GM19239 (cell line): ENCODE measurements at places on chromosomes 5 and 9.

GRCh38 chr5:74578356-74579044, 62.0 kb downstream of the ENC1 start:
- no peak for DNase-seq

DNA sequence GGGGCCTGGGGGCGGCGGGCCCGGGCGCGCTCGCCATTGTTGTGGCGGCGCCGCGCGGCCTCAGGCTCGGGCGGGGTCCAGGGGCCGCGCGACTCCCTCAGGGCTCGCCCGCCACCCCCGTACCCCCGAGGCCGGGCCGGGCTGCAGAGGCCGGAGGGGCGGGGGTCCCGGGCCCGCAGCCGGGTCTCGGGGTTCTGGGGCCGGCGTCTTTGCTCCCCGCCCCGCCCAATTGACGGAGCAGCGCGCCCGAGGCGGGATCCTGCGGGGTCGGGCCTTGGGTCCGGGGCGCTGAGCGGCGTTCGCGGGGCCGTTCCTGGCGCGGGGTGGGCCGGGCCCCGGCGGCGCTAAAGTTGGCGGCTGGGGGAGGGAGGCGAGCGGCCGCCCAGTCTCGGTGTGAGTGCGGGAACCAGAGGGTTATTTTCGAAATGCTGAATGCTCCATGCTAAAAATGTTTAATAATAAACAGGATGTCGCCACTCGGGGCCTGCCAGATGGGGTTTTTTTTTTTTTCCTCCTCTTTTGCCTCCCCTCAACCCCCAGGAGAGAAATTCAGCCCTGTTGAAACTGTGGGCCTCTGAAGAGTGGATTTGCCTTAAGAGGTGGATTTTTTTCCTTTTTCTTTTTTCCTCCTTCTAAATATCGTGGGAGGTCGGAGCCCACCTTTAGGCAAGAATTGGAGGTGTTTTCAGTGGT, 724 bp downstream of the PRRC2B start:
- no peak for DNase-seq

- peak; percentile 9 for DNase-seq
Observed at GRCh38 chr5:115578657-115579056, 23.6 kb downstream of the TICAM2 start.

GRCh38 chr5:180142021-180142765, 66.8 kb downstream of the RASGEF1C start:
- no peak for DNase-seq

DNA sequence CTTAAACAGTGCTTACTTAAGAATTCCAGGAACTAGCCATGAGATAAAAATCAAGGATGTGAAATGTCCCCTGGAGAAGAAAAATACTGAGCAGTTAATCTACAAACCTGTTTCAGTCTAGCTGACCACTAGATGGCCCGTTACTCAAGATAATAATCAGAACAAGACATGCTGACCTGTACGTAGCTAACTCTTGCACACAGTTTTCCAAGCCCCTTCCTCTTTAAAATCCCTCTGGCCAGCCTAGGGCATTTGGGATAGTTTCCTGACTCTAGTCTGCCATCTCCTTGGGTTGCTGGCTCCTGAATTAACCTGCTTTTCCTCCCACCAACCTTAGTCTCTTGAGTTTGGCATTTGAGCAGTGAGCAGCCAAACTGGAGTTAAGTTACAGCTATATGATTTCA, 59.2 kb upstream of the TRAF1 start:
- no peak for DNase-seq

GRCh38 chr5:171579976-171580411, 160.5 kb downstream of the FGF18 start:
- no peak for DNase-seq

DNA sequence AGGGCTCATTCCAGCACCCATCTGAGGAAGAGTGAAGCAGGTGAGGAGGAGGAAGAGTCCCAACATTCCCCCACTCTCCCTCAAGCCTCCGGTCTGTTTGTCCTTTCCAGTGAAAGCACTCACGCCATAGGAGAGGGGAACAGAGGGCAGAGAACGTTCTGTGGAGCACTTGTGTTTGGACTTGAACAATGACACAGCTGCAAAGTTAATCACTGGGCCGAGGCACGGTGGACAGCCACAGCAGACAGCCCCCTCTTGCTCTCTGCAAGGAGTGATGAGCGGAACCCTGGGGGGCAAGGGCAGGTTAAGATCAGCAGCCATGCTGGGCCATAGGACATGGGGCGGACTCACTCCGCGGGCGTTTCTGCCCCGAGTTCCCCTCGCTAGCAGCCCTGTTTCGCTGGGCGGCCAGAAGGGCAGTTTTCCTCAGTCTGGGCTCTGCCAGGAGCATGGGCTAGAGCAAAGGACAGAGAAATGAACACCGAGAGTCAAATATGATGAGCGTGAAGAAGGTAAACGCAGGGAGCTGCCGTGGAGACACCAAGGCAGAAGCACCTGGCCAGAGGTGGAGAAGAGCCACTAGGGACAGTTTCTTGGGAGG, 185.7 kb downstream of the GAPVD1 start:
- DNase-seq = no peak

DNA sequence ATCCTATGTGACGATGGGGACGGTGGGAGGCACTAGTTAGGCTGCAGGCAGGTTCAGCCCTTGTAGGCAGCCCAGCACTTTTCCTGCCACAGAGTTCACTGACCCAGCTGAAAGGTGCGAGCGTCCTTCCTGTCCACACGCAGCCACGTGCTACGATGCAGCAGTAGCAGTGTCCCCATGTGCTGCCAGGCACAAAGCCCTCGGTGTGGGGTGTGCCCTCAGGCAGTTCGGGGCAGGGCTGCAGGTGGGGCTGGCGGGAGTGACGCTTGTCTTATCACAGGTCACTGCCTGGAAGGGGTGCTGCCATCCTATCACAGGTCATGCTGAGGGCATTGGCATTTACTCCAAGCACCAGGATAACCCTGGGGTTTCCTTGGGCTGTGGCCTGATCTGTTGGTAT, 46.8 kb upstream of the CLPTM1L start:
- DNase-seq = no peak

GRCh38 chr5:95083606-95084005, 201.3 kb downstream of the MCTP1 start:
- no peak for DNase-seq

DNA sequence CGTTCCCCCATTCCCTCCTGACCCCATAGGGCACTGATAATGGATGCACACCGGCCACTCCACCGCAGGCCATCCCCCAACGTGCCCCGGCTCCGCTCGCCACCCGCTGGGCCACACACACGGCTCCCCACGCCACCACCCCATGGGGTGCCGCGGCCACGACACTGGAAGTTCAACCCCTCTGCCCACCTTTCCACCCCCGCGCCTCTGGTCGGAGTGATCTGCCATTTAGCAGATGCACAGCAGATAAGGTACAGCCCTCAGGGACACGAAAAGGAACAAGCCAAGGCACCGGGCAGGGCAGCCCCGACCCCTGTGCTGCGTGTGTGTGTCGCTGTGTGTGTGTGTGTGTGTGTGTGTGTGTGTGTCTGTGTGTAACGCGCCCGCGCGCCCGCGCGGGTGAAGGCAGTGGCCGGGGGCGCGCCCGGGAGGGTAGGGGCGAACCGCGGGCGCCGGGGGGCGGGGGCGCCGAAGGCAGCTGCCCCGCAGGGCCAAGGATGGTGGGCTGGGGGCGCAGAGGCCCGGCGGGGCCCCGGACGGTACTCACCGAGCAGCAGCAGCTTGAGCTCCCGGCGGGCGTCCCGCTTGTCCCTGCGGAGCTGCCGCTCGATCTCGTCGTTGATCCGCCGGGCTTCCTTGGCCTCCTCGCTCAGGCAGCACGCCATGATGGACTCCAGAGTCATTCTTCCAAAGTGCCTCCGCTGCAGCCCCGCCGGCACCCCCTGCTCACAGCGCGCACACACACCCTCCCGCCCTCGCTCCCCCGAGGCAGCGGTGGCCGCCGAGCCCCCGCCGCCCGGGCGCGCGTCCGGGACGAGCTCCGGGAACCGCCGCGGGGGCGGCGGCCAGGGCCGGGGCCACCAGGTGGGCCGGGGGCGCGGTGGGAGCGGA, 813 bp downstream of the GNAQ start:
- DNase-seq = no peak
